ENCODE measurements at places on chromosomes 6 and 20.

- no peak for DNase-seq
Observed at GRCh38 chr6:158621694-158622544, 22.6 kb downstream of the DYNLT1 start.

DNA sequence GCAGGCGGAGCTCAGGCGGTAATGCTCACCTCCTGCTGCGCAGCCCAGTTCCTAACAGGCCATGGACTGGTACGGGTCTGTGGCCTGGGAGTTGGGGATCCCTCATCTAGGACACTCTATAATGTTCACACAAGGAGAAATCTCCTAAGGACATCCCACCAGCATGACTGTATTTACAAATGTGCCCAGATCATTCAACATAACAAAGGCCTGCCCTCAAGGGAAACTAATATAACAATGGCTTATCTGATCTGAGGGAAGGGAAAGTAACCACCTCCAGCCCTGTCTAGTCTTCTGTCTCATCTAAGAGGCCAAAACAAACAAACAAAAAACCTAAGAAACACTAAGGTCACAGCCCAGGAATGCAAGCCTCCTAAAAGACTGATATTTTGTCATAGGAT is 232.8 kb downstream of the RNGTT start:
- no peak for DNase-seq

DNA sequence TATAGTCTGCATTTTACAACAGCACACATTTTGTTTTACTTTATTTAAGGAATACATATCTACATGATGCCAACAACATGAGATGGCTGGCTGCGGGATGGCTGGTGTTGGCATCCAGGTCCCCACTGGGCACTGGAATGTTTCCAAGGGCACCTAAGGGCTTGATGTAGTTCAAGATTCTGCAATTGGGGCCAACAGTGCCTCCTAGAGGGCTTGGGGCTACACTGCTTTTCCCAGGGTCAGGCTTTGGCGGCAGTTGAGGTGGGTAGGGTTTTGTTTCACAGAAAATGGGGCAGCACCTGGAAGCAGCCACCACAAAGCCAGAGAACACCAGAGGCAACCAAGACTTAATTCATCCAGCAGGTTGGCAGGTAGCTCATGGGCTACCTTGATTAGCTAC is 202.2 kb upstream of the PRND start:
- DNase-seq = no peak

GRCh38 chr6:99178168-99178567 is 171.3 kb downstream of the FAXC start:
- DNase-seq = no peak

DNA sequence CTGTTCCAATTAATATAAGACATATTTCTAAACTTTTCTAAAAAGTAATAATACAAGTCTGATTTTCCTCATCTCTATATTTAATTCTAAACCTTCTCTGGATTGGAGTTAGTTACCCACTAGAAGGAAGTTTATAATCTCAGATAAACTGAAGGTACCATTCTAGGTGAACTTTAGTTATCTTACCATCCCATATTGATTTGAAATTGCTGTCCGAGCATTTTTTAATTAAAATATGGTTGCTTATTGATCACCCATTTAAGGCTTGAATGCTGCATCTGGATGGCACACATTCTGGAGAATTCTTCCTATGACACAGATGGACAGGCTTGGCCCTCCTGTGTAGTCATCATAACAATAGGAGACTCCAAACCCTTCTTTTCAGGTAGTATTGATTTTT is 8.0 kb downstream of the RNF182 start:
- DNase-seq = no peak

DNA sequence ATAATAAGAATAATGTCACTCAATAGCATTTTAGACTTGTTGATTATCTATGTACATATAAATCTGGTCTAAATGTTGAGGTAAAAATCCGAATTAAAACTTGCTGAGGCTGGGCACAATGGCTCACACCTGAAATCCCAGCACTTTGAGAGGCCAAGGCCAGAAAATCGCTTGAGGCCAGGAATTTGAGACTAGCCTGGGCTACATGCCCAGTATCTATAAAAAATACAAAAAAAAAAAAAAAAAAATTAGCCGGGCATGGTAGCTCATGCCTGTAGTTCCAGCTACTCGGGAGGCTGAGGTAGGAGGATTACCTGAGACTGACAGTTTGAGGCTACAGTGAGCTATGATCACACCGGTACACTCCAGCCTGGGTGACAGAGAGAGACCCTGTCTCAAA is 34.2 kb upstream of the SUPT3H start:
- no peak for DNase-seq

- no peak for DNase-seq
Observed at GRCh38 chr6:127069659-127070279, 48.7 kb upstream of the RSPO3 start.

- no peak for DNase-seq
Observed at GRCh38 chr6:148757944-148758480, 11.2 kb downstream of the UST start.
